ENCODE measurements at places on chromosomes 11 and 22. TPM values are rescaled to one million over a fixed set of nuclear protein-coding genes. Genes with fewer than 3 reads are reported as not detected.

TBX10 gene
- 0.12 TPM for polyA plus RNA-seq

RIMBP3C gene
- 0.05 TPM for polyA plus RNA-seq

GAB4 gene
- polyA plus RNA-seq, result not detected

MIOX gene
- not detected for polyA plus RNA-seq

TRIM49 gene
- not detected for polyA plus RNA-seq

SPON1 gene
- 1.4 TPM for polyA plus RNA-seq

VPREB1 gene
- polyA plus RNA-seq, result not detected

TMEM223 gene
- polyA plus RNA-seq, result 23.8 TPM

RIMBP3B gene
- not detected for polyA plus RNA-seq

RAB38 gene
- 0.37 TPM for polyA plus RNA-seq

P2RX6 gene
- 0.48 TPM for polyA plus RNA-seq

ACTN3 gene
- not detected for polyA plus RNA-seq

CRYBB1 gene
- not detected for polyA plus RNA-seq

GPR83 gene
- polyA plus RNA-seq, result 0.14 TPM
